ENCODE measurements at places on chromosomes 3 and 15. TPM values are rescaled to one million over a fixed set of nuclear protein-coding genes. Genes with fewer than 3 reads are reported as not detected.

Gene PSMD2
- total RNA-seq, result 872 TPM

Gene PRR20G
- total RNA-seq, result not detected

Gene ARL14
- total RNA-seq, result 0.18 TPM

Gene SLC35G2
- 8.6 TPM for total RNA-seq

Gene SEMA3B
- 4.3 TPM for total RNA-seq

Gene CPLX3
- not detected for total RNA-seq

Gene DGKG
- total RNA-seq, result 2.5 TPM

Gene SNRPA1
- 37.1 TPM for total RNA-seq

Gene DAZL
- not detected for total RNA-seq

Gene FOXB1
- not detected for total RNA-seq

Gene TRIM42
- total RNA-seq, result not detected

Gene ROBO2
- total RNA-seq, result 14.5 TPM

Gene SLC25A36
- total RNA-seq, result 70.3 TPM

Gene GABRG3
- not detected for total RNA-seq

Gene SYNPR
- total RNA-seq, result not detected

Gene CLEC3B
- 1.9 TPM for total RNA-seq
